Fibroblast of the aortic adventitia (primary cell): ENCODE measurements at places on chromosomes 5 and 9. TPM values are rescaled to one million over a fixed set of nuclear protein-coding genes. Genes with fewer than 3 reads are reported as not detected.

PCAT7 gene
- total RNA-seq: 0.09 TPM in 1 of 2 replicates, not detected in the other

TPD52L3 gene
- not detected in 2 replicates for total RNA-seq

EQTN gene
- not detected in 2 replicates for total RNA-seq

SLC34A1 gene
- not detected in 2 replicates for total RNA-seq

ZNF484 gene
- 6.5 and 14.0 TPM in 2 replicates for total RNA-seq

TDRD7 gene
- total RNA-seq: 4.9 and 12.2 TPM in 2 replicates

GLDC gene
- 0.65 and 1.8 TPM in 2 replicates for total RNA-seq

ZCCHC7 gene
- total RNA-seq: 31.8 and 38.5 TPM in 2 replicates

CENPH gene
- total RNA-seq: 9.6 and 20.2 TPM in 2 replicates

CDC26 gene
- 57.1 and 124 TPM in 2 replicates for total RNA-seq
